Jurkat, Clone E6-1 (cell line): ENCODE measurements at places on chromosomes 2 and 18.

DNA sequence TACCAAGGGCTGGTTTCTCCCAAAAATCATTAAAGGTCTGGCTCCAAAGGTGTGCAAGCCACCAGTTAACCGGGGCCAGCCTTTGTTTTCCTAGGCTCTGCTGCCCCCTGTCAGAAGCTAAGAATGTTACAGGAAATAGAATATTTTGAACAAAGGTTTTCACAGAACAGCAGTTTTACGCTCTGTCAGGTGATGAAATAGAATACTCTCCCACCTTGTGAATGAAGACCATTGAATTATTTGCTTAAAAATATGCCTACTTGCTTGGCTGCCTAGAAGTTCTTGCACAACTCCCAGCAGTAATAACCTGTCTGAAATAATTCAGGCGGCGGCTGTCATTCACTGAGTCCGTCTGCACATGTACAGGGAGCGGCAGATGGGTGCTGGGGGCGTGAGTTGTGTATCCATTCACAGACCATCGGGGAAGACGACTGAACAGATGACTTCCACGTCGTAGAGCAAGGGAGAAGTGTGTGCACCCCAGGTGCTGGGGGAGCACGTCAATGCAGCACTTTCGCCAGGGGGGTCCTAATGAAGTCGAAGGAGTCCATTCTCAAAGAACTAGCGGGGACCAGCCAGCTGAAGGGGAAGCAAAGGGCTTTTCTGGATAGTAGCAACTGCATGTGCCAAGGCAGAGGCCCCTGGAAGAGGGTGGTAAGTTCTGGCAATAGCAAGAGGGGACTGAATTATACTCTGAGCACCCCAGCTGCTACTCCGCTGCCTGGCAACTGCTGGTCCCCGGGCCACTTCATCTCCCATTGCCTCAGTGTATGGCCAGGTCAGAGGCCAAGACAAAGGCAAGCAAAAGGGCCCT, 56.1 kb downstream of the SF3B1 start:
- DNase-seq, result peak; percentile 45

- DNase-seq, result no peak
These were observed 158.0 kb downstream of the LTBP1 start for GRCh38 chr2:33104726-33105125.

DNA sequence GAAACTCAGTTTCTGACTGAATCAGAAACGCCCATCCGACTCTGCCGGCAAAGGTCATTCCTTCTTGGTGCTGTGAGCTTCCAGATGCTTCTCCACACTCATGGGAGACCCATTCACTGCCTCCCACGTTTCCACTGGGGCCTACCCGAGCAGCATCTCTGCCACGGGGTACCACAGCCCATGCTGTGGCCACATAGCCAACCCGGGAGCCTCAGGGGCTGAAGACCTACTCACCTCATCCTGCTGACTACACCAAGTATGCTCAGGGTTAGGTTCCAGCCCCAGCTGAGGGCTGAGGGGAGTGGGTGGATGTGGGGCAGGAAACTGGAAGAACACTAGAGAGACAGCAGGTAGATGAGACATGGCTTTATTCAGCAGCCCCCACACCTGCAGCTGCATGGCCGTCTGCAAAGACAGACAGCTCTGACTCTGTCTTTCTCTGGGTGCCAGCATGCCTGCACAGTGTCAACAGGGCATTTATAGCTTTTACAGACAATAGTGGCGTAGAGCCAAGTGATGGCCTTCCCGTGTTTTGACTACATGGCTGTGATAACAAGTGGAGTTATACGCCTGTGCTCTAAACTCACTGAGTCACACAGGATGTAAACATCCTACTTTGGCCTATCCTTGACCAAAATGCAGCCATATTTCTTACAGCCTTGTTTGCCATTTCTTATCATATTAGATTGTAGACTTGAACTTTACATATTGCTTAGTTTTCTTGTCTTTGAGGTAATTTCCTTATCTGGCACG, 16.5 kb upstream of the KLHL23 start:
- no peak for DNase-seq

DNA sequence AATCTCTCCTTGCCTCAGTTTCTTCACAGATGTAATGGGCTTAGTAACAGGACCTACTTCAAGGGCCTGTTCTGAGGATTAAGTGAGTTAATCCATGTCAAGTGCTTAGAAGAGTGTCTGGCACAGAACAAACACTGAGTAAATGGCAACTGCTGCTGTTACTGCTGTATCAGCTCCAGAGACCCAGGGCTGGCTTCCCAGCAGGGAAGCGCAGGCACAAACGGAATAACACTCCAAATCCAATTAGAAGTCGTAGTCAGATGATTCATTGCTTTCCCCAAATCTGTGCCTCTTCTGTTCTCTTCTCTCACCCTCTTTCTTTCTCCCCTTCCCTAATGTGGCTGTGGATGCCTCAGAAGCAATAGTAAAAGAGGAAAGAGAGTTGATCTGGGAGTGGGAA, 101.1 kb upstream of the FZD7 start:
- no peak for DNase-seq

GRCh38 chr2:64376926-64377325, 77.0 kb upstream of the LGALSL start:
- no peak for DNase-seq

DNA sequence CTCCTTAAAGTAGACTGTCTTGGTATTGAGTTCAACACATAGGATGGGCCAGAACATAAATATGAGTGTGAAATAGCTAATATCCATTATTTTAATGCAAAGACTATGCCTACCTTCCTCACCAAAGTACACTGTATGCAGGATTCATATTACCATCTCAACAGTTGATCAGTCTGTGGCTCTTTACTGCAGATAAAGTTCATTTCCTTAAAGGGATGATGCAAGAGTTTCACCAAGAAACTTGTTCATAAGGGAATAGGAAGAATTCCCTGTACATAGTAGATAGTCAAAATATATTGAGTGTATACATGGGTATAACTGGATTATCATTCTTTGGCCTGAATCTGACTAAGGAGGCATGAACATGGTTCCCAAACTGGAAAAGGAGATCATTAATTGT, 35.0 kb downstream of the MARS2 start:
- DNase-seq, result no peak
